ENCODE measurements at places on chromosomes 7 and 10.

GRCh38 chr10:132849546-132850031 is 63.6 kb upstream of the NKX6-2 start:
- DNase-seq, result no peak

GRCh38 chr7:33191340-33191739 is 62.0 kb downstream of the BBS9 start:
- no peak for DNase-seq

GRCh38 chr7:134450294-134451000 is 8.5 kb downstream of the AKR1B1 start:
- no peak for DNase-seq

DNA sequence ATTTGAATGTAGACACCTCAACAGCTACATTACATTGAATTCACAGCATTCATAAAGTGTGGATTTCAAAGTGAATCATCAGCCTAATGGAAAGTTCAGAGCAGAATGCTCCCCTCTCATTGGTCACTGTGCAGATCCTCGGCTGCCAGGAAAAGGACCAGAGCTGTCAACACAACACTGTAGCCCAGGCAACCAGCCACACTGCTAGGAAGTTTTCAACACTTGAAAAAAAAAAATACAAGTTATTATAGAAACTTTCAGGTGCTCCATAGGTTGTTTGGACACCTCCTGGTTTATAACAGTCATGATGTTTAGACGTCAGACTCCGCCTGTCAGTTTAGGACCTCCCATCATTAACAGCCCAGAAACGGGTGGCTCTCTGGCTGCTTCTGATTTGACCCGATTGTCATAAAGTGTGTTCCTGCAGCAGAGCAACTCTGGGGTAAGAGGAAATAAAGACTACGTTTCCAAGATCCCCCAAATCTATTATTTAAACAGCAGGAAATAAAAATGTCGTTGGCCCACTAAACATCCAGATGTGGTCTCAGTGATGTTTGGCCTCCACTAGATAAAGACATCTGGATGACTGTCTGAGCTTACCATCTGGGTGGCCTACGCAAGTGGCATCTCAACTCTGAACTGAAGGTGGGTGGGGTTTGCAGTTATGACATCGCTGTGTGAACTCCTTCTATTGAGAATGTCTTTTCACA is 117.4 kb downstream of the CABCOCO1 start:
- peak; percentile 26 for DNase-seq

- no peak for DNase-seq
Observed at GRCh38 chr7:91353848-91354247, 89.6 kb downstream of the FZD1 start.

- no peak for DNase-seq
Observed at GRCh38 chr7:148587076-148587475, 3.5 kb upstream of the C7orf33 start.

GRCh38 chr10:71975871-71976725 is 11.9 kb downstream of the CHST3 start:
- no peak for DNase-seq

- DNase-seq, result no peak
Observed at GRCh38 chr10:32241946-32242345, 105.0 kb downstream of the EPC1 start.

DNA sequence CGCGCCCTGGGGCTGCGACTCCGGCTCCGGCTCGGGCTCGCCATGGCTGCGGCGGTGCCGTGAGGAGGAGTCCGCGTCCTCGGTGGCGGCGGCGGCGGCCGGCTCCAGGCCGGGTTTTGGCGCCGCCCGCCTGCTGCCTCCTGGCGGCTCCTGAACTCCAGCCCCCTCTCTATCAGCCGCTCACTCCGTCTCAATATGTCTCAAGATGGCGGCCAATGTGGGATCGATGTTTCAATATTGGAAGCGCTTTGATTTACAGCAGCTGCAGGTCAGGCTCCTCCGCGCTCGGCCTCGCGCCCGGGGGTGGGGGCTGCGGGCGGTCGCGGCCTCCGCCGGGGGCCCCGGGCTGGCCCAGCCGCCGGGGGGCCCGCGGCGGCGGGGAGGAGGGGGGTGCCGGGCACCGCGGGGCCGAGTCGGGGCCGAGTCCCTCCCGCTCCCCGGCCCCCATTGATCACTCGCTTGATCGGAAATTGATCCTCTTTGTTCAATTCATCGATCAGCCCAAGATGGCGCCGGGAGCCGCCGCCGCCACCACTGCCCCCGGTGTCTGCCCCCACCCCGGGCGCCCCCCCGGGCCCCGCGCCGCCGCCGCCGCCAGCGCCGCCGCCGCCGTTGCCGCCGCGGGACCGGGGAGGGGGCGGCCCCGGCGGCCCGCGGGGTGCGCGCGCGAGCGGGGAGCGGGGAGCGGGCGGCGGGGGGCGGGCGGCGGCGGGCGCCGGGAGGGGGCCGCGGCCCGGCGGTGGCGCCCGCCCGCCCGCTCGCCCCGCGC is 1.4 kb upstream of the CUX1 start:
- peak; percentile 80 for DNase-seq

DNA sequence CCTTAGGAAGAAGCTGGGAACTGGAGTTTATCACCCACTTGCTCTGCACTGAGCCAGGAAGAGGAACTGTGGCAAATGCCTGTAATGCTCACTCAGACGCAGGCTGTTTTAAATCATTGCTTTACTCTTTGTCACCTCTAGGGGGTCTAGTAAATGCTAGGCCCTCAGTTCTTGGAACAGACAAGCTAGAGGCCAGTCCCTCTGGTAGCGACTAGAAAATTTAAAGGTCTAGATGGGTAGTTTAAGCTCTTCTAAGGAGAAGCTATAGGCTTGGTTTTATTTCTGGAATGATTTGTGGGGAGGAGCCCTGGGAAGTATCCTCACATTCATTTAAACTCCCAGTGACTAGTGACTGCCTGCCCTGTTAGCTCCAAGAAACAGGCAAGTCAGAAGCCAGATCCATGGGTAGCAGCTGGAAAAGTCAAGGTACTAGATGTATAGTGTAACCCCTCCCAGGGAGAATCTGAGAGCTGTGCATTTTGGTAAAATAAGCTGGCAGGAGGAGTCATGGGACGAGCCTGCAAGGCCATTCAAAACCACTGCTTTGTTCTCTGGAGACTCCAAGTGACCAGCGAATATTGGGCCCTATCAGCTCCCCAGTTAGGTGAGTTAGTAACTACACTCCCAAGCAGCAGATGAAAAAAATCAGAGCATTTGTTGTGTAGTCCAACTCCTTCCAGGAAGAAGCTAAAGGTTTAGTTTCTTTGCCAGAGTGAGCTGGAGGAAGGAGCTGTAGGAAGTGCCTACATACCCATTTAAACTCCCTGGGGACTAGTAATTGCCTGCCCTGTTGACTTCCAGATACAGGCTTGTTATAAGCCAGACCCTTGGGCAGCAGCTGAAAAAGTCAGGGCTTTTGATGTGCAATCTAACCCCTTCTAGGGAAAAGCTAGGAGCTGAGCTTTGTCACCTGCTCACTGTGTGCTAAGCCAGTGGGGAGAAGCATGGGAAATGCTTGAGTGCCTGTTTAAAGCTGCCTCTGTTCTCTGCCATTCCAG is 68.9 kb downstream of the DYNC1I1 start:
- DNase-seq, result no peak

DNA sequence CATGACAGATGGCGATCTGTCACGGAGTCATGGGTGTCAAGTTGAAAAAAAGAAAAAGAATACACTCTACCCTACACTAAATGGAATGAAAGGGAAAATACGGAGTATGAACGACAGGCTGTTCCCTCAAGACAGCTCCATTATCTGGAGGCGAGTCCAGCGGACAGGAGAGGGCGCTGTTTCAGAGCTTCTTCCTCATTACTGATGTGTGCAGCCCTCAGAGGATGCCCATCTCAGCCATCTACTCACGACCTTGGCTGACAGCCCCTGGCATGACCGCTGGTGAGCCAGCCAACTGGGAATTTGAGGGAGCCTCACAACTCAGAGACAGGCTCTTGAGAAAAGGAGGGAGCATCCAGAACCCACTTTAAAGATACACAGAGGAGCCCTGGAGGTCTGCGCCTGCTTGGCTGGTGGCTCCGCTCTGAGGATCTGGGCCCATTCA is 49.6 kb upstream of the SMNDC1 start:
- DNase-seq, result peak; percentile 93

- DNase-seq, result no peak
Observed at GRCh38 chr7:27677912-27678612, 15.4 kb upstream of the HIBADH start.

- no peak for DNase-seq
Observed at GRCh38 chr10:109961174-109962001, 38.1 kb upstream of the XPNPEP1 start.

DNA sequence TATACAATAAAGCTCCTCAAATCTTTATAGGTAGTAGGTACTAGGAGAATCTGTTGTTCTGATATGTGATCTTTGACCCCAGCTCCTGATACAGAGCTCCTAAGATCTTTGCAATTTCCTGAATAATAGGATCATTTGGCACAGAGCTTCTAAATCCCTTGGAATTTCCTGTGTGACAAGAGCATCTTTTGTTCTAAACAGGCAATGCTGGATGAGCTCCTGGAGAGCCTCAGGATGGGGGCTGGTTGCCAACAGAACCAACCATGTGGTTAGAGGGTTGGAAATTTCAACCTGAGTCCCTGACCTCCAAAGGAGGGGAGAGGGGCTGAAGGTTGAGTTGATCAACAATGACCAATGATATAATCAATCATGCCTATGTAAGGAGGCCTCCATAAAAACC is 629.0 kb downstream of the CCSER2 start:
- DNase-seq, result no peak

GRCh38 chr7:142602183-142602582 is 147.1 kb upstream of the PRSS1 start:
- DNase-seq, result no peak

DNA sequence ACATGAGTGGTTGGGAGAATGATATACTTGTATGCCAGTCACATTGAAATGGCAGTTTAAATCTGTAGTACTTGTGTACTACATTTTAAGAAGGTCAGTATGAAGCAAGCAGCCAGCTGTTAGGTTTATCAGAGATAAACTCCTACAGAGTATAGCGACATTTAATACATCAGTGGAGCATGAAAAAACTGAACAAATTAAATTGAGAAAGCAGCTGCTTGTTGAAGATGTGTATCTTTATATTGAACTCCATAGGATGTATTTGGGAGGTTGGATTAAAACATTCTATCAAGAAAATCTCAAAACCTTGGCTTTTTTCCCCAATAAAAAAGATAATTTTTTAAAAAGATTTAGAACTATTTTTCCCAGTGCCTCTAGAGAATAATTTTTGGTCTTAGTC is 47.8 kb downstream of the PHF14 start:
- no peak for DNase-seq

- no peak for DNase-seq
Observed at GRCh38 chr10:127283017-127283416, 86.6 kb upstream of the INSYN2A start.

GRCh38 chr7:117841611-117842010 is 31.6 kb downstream of the CTTNBP2 start:
- DNase-seq, result no peak

- DNase-seq, result no peak
Observed at GRCh38 chr7:156173346-156173745, 361.1 kb upstream of the SHH start.

- no peak for DNase-seq
Observed at GRCh38 chr10:14146025-14146424, 184.7 kb downstream of the FRMD4A start.

GRCh38 chr10:77582710-77583115 is 54.9 kb downstream of the KCNMA1 start:
- DNase-seq, result peak; percentile 23

GRCh38 chr10:109115179-109115578 is 808.1 kb downstream of the XPNPEP1 start:
- no peak for DNase-seq

DNA sequence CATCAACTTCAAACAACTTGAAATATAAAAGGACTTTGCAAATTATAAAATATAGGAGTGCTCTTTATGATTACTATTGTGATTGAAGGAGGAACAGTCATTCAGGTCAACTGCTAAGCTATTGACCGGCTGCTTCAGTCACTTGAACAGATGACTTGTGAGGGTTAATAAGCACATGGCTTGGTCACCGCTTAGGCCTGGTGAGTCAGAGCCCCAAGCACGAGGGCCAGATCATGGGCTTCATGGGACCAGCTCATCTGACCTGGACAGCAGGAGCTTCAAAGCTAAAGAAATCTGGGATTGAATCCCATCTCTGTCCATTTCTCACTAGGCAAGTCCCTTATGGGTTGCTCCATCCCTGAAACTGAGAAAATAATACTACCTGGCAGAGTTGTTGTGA is 60.4 kb upstream of the ADO start:
- no peak for DNase-seq

DNA sequence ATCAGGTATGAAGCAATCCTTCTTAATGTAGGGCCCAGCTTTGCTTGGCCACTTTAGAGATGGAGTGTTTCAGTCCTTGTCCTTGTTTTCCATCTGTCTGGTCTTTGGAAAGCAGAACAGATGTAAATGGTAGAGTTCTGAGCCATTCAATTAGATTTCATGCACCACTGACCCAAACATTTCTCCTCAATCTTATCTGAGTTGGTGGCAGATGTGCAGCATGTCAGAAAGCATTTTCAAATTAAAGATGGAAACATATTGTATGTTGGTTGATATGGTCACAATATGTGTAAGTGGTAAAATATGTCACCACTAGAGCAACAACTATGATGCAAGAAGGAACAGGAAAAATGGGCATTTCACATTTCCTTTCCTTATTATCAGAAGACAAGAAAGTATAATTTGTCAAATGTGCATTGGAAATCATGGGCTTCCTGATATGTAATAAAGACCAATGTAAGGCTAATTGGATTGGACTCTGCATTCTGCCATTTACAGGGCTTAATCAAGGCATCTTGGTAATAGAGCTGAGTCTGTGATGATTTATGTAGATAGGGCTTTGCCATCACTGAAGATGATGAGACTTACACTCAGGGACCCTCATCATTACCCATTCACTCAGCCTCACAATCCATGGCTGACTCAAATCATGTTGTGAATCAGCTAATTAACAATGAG is 750.7 kb downstream of the NRG3 start:
- no peak for DNase-seq

DNA sequence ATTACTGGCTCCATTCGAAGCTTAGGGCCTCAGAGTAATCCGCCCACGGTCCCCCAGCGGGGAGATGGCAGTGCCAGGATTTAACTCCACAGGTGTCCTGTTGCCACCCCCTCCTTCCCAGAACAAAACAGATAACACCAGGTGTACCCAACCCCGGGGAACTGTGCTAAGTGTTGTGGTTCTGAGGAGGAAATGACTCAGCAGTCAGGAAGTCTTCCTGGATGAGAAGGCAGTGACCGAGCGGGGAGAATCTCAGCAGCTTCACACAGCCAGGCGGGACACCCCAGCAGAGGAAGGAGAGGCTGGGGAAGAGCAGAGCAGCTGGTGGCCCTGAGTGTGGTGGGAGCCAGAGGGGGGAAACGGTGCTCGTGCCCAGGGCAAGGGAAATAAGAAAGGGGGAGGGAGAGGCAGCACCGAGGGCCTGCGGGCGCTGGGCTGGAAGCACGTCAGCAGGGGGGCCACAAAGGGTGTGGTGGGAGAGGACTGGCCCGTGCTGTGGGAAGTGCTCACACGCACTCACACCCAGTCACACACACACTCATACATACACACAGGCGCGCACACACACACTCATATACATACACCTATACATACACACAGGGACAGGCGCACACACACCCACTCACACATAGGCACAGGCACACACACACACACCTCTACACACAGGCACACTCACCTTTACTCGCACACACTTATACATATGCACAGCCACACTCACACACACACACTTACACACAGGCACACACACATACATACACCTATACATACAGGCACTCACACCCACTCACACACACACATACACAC is 59.8 kb upstream of the CHST15 start:
- peak; percentile 56 for DNase-seq

GRCh38 chr10:31037749-31038148 is 6.1 kb upstream of the ZNF438 start:
- no peak for DNase-seq

- no peak for DNase-seq
Observed at GRCh38 chr7:138881579-138882188, 83.7 kb upstream of the ATP6V0A4 start.

- peak; percentile 80 for DNase-seq
Observed at GRCh38 chr10:8060010-8060703, 5.7 kb downstream of the GATA3 start.

Measured in activated T-cell treated with anti-CD3 and anti-CD28 coated beads, Interleukin-2, amount 50 U/mL, for 48 hours (primary cell).